BJ (cell line): ENCODE measurements at places on chromosomes 4 and X.

DNA sequence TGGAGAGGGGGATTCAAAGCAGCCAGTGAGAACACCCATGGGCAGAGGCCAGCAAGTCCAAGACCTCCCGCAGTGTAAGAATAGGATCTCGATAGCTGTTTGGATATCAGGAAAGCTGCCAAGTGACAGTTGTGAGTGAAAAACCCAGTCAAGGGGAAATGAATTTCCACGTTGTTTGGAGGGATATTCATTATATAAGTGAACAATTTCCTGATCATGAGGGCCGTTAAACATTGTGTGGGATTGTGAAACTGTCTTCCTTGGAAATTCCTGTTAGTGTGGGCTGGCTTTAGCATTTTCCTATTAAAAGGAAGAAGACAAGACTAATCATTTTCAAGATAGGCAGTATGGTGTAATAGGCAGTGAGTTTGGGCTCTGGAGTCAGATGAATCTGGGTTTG is 15.0 kb downstream of the CLDN2 start:
- no peak for DNase-seq

DNA sequence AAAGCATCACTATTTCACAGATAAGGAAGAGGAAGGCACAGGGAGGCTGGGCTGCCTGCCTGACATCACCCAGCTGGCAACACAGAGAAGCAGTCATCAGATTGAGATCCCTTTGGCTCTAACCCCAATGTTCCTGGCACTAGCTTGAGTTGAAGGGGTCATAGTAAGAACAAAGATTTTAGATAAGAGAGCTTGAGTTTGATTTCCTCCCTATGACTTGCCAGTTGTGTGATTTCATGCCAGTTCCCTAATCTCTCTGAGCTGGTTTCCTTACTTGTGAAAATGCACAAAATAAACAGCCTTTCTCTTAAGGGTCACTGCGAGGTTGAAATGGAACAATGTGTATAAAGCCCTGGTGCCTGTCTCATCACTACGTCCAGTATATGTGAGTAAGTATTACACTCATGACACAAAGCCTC is 475.4 kb upstream of the HS3ST1 start:
- no peak for DNase-seq

GRCh38 chrX:148457279-148457678 is 43.1 kb upstream of the AFF2 start:
- DNase-seq = no peak

DNA sequence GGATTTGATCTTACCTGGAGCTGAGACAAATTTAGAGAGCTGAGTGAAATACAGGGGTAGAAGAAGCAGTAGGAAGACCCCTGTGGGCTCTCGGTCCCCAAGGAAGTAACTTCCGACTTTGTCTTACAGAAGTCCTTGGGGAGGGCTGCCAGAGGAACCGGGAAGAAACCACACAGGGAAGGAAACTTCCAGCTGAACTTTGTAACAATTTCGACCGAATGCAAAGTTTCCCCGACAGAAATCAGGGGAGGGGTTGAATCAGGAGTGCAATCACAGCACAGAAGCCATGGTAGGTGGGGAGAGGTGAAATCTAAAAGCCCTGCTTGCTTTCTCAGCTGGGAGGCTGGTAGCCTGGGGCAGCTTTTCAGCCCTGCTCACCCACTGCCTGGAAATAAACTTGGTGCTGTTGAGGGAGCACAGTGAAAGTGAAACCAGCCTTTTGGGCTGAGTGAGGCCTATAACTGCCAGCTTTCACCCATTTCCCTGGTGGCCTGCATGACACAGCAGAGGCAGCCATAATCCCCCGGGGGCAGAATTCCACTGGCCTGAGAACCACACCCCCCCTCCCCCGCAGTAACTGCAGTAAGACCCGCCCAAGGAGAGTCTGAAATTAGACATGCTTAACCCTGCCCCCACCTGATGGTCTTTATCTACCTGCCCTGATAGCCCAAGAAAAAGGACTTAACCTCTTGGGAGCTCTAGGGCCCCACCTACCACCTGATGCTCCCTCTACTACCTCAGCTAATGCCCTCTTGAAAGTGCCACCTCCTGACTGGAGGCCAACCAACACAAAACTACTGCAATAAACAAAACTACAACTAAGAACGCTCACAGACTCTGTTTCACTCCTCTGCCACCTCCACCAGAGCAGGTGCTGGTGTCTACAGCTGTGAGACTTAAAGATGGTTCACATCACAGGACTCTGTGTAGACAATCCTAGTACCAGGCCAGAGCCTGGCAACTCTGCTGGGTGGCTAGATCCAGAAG is 248.2 kb downstream of the PARM1 start:
- DNase-seq = no peak

- no peak for DNase-seq
These were observed 115.0 kb downstream of the AGTR2 start for GRCh38 chrX:116285501-116285900.

DNA sequence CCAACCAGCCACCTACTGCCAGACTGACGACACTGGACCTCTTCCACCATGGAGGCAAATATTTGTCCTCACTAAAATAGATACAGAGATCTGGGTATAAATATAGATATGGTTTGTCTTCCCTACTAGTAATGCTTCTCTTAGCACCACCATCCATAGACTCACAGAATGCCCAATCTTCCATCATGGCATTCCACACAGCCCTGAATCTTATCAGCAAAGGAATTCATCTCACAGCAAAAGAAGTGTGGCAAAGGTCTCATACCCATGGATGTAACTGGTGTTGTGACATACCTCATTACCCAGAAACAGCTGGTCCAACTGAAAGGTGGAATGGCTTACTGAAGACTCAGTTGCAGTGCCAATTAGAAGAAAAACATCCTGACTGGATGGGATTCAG is 47.2 kb upstream of the HS6ST2 start:
- no peak for DNase-seq

GRCh38 chr4:74583089-74583700 is 138.3 kb downstream of the AREG start:
- DNase-seq = no peak

- DNase-seq = peak; percentile 65
These were observed 235.6 kb upstream of the JADE1 start for GRCh38 chr4:128573781-128574508.

DNA sequence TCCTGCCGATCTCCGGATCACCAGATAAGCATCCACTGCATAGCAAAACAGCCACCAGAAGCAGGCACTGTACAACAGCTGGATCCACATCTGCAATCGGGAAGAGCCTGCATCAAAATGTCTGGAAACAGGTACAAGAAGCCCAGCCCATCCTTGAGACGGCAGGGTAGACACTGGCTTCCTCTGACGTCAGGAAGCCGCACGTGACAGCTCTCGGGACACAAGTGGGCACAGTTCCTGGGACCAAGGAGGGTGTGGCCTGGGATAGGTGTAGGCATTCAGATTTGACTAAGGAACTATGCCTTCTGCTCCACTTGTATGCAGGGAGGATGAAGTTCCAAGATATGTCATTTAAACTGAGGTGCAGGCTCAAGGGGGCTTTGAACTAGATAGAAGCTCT is 6.3 kb downstream of the GPR143 start:
- DNase-seq = no peak

GRCh38 chr4:156084373-156084772 is 130.7 kb upstream of the CTSO start:
- no peak for DNase-seq

- DNase-seq = peak; percentile 88
These were observed 666.0 kb downstream of the GRID2 start for GRCh38 chr4:92969650-92970379.

GRCh38 chr4:149164282-149164681 is 651.4 kb downstream of the IQCM start:
- DNase-seq = peak; percentile 52

- no peak for DNase-seq
These were observed 19.6 kb upstream of the CA5B start for GRCh38 chrX:15718283-15718970.

DNA sequence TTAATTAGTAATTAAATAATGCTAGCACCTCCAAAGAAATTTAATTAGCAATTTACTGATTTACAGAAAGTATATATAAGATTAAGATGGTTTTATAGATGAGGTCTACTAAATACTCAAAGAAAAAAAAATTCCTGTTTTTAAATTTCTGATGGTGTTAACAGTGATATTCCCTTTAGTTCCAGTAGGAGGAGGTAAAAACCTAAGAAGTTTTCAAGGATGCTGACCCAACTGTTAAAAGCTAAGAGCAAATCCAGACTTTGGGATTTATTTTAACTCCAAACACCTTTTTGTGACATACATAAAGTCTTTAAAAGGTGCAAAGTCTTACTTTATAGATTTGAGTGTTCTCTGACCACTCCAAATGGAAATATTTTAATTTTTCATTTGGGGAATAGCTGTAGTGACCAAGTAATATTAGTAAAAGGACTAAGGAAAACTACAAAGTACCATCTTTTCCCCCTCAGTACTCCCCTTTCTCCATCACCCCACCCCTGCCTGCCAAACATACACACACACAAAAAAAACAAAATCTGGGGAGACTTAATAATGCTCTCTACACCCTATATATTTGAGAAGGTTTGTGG is 34.2 kb upstream of the CSN1S1 start:
- DNase-seq = no peak

- no peak for DNase-seq
These were observed 35.8 kb downstream of the RFC1 start for GRCh38 chr4:39330353-39330752.

DNA sequence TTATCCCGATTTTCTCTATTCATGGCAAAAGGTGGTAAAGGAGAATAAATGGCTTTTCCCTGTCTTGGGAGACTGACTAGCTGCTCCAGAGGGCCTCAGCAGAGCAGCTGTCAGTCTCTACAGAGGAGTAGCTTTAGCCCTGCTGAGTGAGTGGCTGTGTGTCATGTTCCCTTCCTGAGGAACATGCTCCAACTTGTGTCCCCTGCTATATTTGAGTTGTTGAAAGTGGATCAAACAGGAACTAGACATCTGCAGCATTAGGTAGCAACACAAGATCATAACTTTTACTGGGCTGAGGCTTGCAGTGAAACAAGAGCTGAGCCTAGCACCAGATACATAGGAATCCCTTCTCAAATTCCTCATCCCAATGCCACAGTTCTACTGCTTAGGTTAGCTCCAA is 26.7 kb upstream of the PLAC1 start:
- no peak for DNase-seq

DNA sequence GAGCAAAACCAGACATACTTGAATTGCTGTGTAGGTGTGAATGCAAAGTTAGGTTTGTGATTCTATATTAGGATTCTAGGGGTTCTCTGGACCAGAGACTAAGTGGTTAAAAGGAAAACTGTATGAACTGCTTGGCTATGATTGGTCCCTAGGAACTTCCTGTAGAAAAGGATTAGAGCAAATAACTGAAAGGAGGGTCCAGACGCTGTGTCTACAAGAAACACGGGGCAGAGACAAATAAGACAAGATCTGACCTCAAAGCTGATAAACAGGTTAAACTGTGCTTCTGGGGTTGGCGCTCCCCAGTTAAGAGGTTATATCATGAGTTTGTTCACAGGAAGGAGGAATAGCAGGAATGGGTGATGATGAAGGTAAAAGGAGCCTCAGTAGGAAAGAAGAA is 183.6 kb downstream of the MGST2 start:
- no peak for DNase-seq

DNA sequence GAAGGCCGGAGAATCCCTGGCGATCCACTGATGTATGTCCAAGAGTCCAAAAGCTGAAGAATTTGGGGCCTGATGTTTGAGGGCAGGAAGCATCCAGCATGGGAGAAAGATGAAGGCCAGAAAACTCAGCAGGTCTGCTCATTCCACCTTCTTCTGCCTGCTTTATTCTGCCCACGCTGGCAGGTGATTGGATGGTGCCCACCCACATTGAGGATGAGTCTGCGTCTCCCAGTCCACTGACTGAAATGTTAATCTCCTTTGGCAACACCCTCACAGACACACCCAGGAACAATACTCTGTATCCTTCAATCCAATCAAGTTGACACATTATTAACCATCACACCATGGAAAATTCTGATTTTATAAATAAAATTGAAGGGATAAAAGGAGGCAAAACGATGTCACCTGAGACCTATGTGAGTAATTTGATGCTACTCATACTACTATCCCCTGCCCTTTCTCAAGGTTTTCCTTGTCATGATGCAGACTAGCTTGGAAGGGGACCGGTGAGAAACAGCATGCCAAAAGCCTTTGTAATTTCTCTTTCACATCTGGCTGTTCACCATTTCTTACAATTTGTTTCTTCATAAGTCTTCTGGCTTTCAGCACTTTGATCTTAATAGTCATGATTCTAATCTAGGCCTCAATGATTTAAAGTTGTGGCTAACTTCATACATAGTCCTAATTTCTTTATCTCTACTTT is 9.7 kb upstream of the PYURF start:
- peak; percentile 45 for DNase-seq

- no peak for DNase-seq
These were observed 235.8 kb upstream of the AADAT start for GRCh38 chr4:170325599-170325998.

- DNase-seq = no peak
These were observed 60.4 kb downstream of the STX18 start for GRCh38 chr4:4481399-4481994.

GRCh38 chrX:100315566-100315965 is 94.5 kb downstream of the PCDH19 start:
- no peak for DNase-seq

DNA sequence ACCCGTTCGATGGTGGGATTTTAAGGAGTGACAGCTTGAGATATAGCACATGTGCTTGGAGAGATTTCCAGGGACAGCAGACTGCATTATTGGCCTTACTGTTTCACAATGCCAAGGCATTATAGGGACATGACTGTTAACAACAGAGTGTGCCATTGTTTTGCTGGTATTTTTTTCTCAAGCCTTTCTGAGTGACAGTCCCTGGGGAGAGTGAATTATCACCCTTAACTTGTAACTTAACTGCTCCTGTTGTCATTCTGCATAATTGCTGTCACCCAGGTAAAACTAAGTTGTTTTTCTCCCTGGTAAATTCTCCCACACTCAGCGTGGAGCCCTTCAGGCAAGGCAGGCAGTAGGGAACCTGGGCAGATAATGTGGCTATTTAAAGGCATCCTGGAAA is 989.2 kb upstream of the LCORL start:
- no peak for DNase-seq

GRCh38 chrX:15574017-15574416 is 26.7 kb downstream of the ACE2 start:
- DNase-seq = no peak

- DNase-seq = no peak
These were observed 47.2 kb downstream of the C4orf50 start for GRCh38 chr4:5971078-5971450.

- DNase-seq = no peak
These were observed 169.0 kb upstream of the BCOR start for GRCh38 chrX:40266490-40267333.

GRCh38 chr4:126756050-126756829 is 876.5 kb upstream of the INTU start:
- no peak for DNase-seq

DNA sequence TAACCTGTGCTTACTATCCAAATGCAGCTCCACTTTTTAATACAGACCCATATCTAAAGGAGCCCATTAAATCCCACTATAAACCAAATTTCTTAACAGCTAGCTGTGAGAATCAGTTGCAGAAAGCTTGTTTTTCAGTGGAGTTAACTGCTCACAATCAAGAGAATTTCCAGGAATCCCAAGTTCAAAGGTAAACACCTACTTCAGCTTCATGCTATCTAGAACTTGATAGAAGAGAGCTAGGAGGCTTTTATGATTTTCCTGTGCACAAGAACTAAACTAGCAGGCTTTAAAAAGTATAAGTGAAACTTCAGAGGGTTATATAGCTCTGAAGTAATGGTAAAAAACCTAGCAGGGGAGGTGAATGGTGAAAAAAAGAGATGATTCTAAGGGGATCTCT is 96.2 kb upstream of the PABPC4L start:
- DNase-seq = no peak

GRCh38 chr4:88807499-88807898 is 109.9 kb upstream of the NAP1L5 start:
- no peak for DNase-seq
